ENCODE measurements at places on chromosomes 2 and 18. TPM values are rescaled to one million over a fixed set of nuclear protein-coding genes. Genes with fewer than 3 reads are reported as not detected.

Gene CPS1
- 3.2 TPM for total RNA-seq

Gene C2orf15
- 1.1 TPM for total RNA-seq

Gene TXNL1
- 87.0 TPM for total RNA-seq

Gene REG3G
- total RNA-seq: not detected

Gene SLC23A3
- 1.2 TPM for total RNA-seq

Gene POTEF
- total RNA-seq: not detected
